ENCODE measurements at places on chromosomes 3 and 15.

DNA sequence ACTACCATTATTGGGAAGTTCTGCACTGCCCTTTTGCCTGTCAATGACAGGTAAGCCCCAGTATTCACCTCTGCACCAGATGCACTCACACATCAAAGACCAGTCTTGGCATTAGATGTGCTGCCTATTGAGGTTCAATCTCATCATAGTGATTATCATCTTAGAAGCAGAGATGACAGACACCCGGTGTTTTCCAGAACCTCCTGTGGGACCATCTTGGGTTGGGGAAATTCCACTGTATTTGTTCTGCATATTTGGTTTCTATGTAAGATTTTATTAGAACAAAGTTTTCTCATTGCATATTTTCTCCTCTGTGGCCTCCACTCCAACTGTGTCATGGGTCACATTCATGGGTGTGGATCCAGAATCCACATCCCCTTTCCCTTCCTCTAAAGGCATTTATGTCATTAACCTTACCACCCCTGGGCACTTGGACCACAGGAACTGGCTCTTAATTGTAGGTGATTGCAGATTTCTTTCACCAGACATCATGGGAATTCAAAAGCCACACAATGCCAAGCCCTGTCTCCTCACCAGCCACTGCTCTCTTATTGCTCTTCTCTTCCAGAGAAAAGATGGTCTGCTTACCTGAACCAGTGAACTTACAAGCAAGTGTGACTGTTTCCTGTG, 31.2 kb downstream of the PLA1A start:
- H3K27ac ChIP-seq, result no peak overlapping the region
- DNase-seq, result no peak
- H3K4me3 ChIP-seq, result peak overlapping the region; percentile 57
- no peaks in the 10 kb centered on the region for H3K36me3 ChIP-seq
- H3K4me1 ChIP-seq, result peaks cover 26% of the 10 kb centered on the region
- H3K27me3 ChIP-seq, result no peaks in the 10 kb centered on the region

DNA sequence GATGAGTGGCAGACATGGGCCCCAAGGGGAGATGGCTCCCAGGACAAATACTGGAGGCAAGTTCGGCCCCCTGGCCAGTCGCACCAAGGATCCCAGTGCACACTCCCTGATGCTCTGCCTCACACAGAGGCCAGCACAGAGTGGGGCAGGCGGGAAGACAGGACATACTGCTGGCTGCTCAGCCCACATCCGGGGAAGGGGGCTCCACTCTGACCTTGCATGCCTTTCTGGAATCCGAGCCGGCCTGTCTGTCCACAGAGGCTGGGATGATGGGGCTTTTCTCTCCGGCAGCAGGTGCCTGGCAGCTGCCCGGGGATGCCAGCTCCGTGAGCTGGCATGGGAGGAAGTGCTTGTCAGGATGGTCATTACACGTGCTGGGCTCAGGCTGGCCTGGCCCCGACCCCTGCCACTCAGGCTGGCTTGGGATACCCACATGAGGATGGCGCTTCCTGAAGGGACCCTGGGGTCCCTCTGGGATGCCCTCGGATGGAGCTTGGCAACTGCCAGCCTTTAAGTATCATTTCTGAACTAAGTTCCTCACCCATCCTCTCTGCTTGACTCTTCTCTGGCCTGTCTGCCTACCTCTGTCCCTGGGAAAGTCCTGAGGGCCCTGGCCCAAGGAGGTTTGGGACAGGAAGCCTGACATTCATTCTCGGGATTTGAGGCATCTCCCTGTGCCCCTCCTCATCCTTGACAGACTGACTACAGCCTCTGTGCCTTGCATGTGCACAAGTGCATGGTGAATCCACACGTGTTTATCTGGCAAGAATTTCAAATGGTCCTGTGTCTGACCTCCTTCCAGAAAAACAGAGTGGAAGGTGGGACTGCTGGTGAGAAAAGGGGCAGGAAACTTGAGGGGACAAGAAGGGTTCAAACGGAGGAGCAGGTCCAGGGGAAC, 46.5 kb downstream of the EXOG start:
- no peaks in the 10 kb centered on the region for H3K27me3 ChIP-seq
- H3K36me3 ChIP-seq, result no peaks in the 10 kb centered on the region
- H3K27ac ChIP-seq, result no peak overlapping the region
- no peaks in the 10 kb centered on the region for H3K4me1 ChIP-seq
- no peak overlapping the region for H3K4me3 ChIP-seq

- H3K36me3 ChIP-seq, result peaks cover 7% of the 10 kb centered on the region
- H3K4me3 ChIP-seq, result no peak overlapping the region
- no peak overlapping the region for H3K27ac ChIP-seq
- peaks cover 32% of the 10 kb centered on the region for H3K4me1 ChIP-seq
- H3K27me3 ChIP-seq, result no peaks in the 10 kb centered on the region
- DNase-seq, result no peak
Observed at GRCh38 chr15:56923174-56923591, 4.7 kb downstream of the TCF12 start.

DNA sequence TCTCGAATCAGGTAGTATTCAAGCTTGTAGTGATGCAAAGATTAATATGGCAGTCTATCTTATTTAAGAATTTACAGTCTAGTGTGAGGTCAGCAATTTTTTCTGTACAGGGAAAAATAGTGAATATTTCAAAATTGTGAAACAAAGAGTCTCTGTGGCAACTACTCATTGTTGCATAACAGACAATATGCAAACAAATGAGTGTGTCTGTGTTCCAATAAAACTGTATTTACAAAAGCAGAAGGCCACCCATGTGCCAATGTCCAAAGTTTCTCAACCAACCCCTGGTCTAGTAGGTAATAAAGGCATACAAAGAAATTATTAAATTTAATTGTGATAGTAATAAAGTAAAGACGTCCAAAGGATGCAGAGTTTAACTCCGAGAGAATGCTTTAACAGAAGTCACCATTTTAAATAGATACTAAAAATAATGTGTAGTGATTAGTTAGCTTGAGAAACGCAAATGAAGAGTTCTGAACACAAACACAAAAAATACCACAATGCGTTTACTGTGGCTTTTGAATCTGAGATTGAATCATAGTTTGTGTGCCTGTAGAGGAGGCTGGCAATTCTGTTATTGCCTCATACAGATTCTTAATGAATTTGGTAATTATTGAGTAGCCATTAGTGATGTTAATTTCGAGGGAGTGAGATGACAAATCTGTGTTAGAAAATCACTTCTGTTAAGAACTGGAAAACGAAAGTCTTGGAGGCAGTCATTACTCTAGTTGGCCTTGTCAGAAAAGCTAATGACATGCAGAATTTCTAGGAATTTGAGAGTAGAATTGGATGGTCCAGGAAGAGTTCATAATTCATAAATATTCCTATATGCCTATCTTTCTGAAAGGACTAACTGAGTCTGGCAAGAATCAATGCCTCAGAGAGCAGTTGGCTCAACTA, 48.7 kb downstream of the CADM2 start:
- H3K27me3 ChIP-seq, result no peaks in the 10 kb centered on the region
- no peak for DNase-seq
- no peak overlapping the region for H3K4me3 ChIP-seq
- H3K36me3 ChIP-seq, result no peaks in the 10 kb centered on the region
- no peak overlapping the region for H3K27ac ChIP-seq

GRCh38 chr15:63172851-63173451, 15.7 kb upstream of the RPS27L start:
- H3K27ac ChIP-seq, result no peak overlapping the region
- DNase-seq, result no peak
- no peaks in the 10 kb centered on the region for H3K36me3 ChIP-seq
- no peaks in the 10 kb centered on the region for H3K4me1 ChIP-seq
- no peak overlapping the region for H3K4me3 ChIP-seq

GRCh38 chr3:158109295-158109803, 540 bp upstream of the RSRC1 start:
- no peak overlapping the region for H3K27ac ChIP-seq
- peaks cover 28% of the 10 kb centered on the region for H3K27me3 ChIP-seq
- H3K36me3 ChIP-seq, result no peaks in the 10 kb centered on the region
- peak overlapping the region; percentile 95 for H3K4me3 ChIP-seq
- H3K4me1 ChIP-seq, result peaks cover 53% of the 10 kb centered on the region
- no peak for DNase-seq

- no peaks in the 10 kb centered on the region for H3K4me1 ChIP-seq
- no peak overlapping the region for H3K4me3 ChIP-seq
- no peak overlapping the region for H3K27ac ChIP-seq
- H3K27me3 ChIP-seq, result no peaks in the 10 kb centered on the region
- H3K36me3 ChIP-seq, result peaks cover 90% of the 10 kb centered on the region
- DNase-seq, result no peak
Observed at GRCh38 chr15:73573037-73573436, 60.2 kb downstream of the NPTN start.

DNA sequence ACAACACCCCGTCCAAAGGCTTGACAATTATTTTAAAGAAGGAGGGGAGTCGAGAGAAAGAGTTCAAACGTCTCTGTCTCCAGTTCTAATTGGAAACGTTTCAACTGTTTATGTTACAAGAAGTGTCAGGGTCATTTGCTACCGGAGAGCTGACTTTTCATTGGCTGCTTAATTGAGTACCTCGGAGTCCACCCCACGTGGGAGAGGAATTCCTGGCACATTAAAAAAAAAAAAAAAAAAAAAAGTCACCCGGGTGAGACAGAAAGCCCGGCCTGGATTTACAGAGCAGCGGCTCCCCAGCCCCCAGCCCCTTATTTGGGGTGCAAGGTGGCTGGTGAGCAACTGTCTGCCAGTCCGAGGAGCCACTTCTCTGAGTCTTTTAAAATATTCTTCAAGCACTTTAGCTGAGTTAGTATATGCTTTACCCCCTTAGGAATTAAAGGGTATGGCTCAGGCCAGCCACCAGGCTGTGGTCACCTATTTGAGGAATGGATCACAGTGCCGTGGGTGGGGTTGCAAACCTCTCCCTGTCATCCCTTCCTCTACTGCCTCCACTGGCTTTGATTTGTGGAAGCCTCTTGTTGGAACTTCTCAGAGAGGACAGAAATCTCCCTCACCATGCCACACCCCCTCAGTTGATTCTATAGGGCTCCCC, 3.9 kb upstream of the TLE3 start:
- no peak overlapping the region for H3K4me3 ChIP-seq
- peaks cover 32% of the 10 kb centered on the region for H3K4me1 ChIP-seq
- DNase-seq, result no peak
- no peaks in the 10 kb centered on the region for H3K36me3 ChIP-seq
- peaks cover 4% of the 10 kb centered on the region for H3K27me3 ChIP-seq

DNA sequence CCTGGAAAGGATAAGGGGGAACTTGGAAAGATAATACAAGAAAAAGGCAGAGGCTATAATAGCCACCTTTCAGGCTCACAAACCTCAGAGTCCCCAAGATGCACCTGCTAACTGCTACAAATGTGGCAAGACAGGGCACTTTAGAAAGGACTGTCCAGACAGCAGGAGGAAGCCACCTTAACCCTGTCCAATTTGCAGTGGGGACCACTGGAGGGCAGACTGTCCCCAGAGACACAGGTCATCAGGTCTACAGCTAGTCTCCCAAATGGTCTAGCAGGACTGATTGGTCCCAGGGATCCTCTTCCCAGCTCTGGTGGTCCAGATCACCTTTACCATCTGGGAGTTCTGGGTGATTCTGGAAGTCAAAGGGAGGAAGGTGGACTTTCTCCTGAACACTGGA, 882.5 kb upstream of the GBE1 start:
- H3K27ac ChIP-seq, result no peak overlapping the region
- H3K36me3 ChIP-seq, result no peaks in the 10 kb centered on the region
- H3K27me3 ChIP-seq, result no peaks in the 10 kb centered on the region
- no peak overlapping the region for H3K4me3 ChIP-seq

- no peaks in the 10 kb centered on the region for H3K36me3 ChIP-seq
- H3K27ac ChIP-seq, result no peak overlapping the region
- no peak overlapping the region for H3K4me3 ChIP-seq
- no peaks in the 10 kb centered on the region for H3K4me1 ChIP-seq
Observed at GRCh38 chr3:46482632-46483350, 15.0 kb upstream of the RTP3 start.

DNA sequence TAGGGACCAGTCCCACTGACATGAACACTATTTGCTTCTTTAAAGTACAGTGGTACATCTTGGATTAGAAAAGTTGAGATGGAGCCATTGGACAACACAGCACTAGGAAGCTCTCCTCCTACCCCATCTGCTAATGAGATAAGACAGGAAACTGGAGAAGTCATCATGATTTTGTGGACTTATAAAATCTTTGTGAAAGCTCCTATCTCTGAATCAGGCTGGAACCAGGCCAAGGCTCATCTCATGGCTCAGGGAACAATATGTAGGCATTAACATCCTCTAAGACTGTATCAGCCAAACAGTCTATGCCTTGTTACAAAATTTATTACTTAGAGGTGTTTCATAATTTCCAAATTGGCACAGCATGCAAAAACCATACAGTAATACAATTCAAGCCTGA, 84.1 kb downstream of the BOC start:
- H3K4me1 ChIP-seq, result no peaks in the 10 kb centered on the region
- H3K27me3 ChIP-seq, result no peaks in the 10 kb centered on the region
- H3K27ac ChIP-seq, result no peak overlapping the region

DNA sequence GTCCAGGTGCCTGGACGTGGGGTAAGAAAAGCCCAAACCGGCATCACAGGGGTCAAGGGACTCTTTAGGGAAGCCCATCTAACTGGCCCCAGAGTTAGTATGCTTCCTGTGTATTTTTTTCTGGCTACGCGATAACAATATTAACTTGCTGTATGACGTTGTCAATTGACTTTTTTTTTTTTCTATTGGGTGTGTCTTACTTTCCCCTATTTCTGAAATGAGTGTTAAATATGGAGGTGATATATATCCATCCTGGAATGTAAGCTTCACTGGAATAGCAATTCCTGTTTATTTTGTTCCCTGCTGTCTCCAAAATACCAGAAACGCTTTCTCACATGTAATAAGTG, 598 bp upstream of the GMNC start:
- H3K27me3 ChIP-seq, result peaks cover 13% of the 10 kb centered on the region
- no peak for DNase-seq
- no peaks in the 10 kb centered on the region for H3K36me3 ChIP-seq
- no peaks in the 10 kb centered on the region for H3K4me1 ChIP-seq
- H3K4me3 ChIP-seq, result peak overlapping the region; percentile 8
- H3K27ac ChIP-seq, result no peak overlapping the region

GRCh38 chr15:35393398-35393797, 152.6 kb downstream of the DPH6 start:
- H3K4me3 ChIP-seq, result no peak overlapping the region
- DNase-seq, result no peak
- no peaks in the 10 kb centered on the region for H3K4me1 ChIP-seq
- H3K27ac ChIP-seq, result no peak overlapping the region

DNA sequence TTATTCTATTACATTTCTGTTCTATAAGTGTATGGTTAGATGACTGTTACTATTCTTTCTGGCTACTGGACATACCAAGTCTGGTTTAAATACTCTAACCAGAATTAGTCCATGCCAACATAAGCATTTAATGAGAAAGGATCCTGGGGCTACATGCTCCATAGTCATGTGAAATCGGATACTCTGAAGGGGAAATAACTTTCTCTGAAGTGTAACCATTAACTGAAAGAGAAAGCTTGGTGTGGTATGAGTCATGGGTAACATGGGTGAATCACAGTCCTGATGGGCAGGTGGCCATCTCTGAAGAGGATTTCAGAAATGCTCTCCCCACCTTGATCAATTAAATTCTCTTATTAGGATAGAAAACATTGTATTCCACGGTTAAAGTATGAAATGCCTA, 69.4 kb downstream of the FHIT start:
- no peak overlapping the region for H3K4me3 ChIP-seq
- no peaks in the 10 kb centered on the region for H3K27me3 ChIP-seq
- no peaks in the 10 kb centered on the region for H3K36me3 ChIP-seq
- no peak overlapping the region for H3K27ac ChIP-seq
- H3K4me1 ChIP-seq, result no peaks in the 10 kb centered on the region
